ENCODE measurements at places on chromosomes 4 and X.

DNA sequence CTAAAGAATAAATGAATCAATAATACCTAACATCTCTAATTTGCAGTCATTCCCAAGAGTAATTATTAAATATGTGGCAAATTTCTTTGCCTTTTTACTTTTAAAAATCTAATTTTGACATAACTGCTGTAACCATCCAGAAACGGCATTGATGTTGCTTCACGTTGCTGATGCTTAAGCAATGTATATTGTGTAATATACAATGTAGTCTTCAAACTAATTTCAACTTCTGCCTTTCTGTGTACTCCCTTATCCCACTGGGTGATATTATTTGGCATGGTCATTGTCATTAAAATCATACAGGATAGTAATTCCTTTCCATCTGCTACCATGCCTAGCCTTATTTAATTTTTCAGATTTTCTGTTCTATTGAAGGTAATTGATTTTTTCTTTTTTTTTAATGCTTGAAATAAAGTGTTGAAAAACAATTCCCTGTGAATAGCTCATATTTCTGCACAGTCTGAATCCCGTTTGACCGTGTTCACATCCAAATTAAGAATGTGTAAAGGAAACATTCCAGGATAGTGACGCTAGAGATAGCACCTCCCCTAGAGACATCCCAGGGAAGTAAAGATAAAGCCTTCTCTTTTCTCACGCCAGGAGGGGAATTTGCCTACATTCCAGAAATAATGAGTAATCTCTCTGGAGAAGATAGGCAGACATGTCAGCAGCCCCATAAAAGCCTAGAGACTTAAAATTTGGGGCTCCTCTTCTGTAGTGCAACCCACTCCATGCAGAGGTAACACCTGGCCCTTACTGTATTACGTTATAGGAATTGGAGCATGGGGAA lies 8.6 kb downstream of the FAM200B start:
- H3K4me3 ChIP-seq, result no peak overlapping the region
- no peak overlapping the region for H3K27ac ChIP-seq
- DNase-seq, result no peak
- H3K4me1 ChIP-seq, result no peaks in the 10 kb centered on the region

DNA sequence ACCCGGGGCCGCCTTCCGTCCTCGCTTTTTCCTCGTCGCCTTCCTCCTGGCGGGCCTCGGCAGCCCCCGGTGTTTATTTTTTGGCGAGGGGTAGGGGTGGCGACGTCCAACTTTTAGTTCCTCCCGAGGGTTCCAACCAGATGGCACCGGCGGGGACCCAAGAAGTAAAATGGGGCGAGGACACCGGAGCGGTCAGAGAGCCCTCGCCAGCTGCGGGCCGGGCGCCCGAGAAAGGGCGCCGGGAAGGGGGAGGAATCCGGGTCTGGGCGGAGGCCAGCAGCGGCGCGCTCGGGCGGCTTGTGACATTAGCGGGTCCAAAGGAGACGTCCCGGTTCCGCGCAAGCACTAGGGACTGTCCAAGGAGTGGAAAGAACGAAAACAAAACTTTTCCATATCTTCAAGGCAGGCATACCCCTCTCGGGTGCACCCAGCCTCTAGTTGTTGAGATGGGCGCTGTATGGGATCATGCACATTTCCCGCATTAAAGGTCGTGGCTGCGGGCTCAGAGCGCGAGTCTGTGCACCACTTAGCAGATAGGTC lies 691 bp upstream of the USP46 start:
- H3K4me1 ChIP-seq, result peaks cover 6% of the 10 kb centered on the region
- no peaks in the 10 kb centered on the region for H3K27me3 ChIP-seq
- peak; percentile 80 for DNase-seq
- peak overlapping the region; percentile 96 for H3K27ac ChIP-seq

DNA sequence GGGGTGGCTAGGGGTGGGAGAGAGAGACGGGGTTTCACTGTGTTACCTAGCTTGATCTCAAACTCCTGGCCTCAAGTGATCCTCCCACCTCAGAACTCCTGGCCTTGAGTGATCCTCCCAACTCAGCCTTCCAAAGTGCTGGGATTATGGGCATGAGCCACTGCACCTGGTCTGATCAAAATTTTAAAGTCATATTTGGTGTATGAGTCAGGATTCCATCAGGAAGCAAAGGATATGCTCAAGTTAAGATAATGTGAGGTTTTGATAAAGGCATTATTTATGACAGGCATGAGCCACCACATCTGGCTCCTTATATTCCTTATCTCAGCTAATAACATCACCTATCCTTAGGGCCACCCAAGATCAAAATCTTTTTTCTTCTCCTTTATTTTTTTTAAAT lies 182.0 kb downstream of the SLC4A4 start:
- no peaks in the 10 kb centered on the region for H3K4me1 ChIP-seq
- peaks cover 8% of the 10 kb centered on the region for H3K36me3 ChIP-seq
- H3K27me3 ChIP-seq, result no peaks in the 10 kb centered on the region
- DNase-seq, result no peak

DNA sequence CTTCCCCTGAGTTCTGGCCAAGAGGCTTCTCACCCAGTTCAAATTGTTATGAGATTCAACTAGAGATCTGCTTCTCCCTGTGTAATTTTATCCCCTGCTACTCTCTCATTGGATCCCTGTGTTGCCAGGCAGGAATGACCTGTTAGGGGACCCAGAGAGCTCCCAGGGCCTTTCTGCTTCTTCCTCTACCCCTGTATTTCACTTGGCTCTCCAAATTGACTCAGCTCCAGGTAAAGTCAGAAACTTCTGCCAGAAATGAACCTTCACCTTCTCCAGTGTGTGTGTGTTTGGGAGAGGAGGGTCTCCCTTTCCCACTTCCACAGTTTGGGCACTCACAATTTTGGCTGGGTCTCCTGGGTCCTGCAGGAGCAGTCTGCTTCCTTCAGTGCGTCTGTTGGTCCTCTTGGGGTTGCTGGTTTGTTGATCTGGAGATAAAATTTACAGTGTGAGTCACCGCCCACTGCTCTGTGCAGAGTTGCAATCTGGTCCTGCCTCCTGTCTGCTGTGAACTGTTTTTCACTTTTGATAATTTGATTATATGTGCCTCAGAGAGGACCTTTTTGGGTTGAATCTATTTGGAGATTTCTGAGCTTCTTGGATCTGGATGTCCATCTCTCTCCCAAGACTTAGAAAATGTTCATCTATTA lies 112.4 kb upstream of the EDA2R start:
- no peak overlapping the region for H3K27ac ChIP-seq
- no peak overlapping the region for H3K4me3 ChIP-seq
- H3K36me3 ChIP-seq, result no peaks in the 10 kb centered on the region
- DNase-seq, result no peak
- no peaks in the 10 kb centered on the region for H3K27me3 ChIP-seq

DNA sequence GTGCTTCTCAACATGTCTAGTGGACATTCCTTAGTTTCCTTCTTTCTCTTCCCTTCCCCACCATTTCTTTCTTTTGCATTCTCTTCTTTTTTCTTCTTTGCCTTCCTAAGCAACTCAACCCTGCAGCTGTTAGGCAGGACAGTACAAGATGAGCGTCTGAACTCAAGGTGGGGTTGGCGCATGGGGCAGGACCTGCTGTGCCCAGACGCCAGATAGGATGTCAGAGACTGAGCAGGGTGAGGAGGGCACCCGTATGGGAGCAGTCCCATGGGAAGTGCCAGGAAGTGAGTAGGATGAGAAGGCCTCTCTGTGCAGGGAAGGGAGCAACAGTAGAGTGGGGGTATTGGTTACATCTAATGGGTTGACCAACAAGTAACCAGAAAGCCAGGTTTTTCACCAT lies 38.1 kb upstream of the ZNF827 start:
- no peaks in the 10 kb centered on the region for H3K4me1 ChIP-seq
- no peak for DNase-seq
- no peaks in the 10 kb centered on the region for H3K27me3 ChIP-seq
- no peak overlapping the region for H3K27ac ChIP-seq
- H3K36me3 ChIP-seq, result no peaks in the 10 kb centered on the region

DNA sequence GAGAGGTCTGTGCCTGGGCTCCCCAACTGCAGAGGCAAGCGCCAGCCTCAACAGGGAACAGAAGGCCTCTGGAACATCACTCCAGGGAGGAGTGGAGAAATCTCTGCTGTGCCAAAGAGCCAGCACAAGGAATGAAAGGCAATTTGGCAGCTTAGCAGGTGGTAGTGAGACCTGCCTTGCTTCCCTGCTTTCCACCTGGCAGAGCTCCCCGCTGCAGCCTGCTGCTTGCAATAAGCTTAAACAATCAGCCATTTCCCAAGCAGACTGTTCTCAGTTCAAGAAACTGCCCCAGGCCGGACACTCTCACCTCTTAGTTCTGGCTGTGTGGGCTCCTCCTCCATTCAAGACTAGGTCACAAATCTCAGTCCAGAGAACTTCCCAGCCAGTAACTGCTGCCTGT lies 370.6 kb downstream of the MAGEB5 start:
- H3K36me3 ChIP-seq, result no peaks in the 10 kb centered on the region
- no peak overlapping the region for H3K4me3 ChIP-seq
- no peak for DNase-seq
- no peaks in the 10 kb centered on the region for H3K27me3 ChIP-seq
- H3K27ac ChIP-seq, result no peak overlapping the region

DNA sequence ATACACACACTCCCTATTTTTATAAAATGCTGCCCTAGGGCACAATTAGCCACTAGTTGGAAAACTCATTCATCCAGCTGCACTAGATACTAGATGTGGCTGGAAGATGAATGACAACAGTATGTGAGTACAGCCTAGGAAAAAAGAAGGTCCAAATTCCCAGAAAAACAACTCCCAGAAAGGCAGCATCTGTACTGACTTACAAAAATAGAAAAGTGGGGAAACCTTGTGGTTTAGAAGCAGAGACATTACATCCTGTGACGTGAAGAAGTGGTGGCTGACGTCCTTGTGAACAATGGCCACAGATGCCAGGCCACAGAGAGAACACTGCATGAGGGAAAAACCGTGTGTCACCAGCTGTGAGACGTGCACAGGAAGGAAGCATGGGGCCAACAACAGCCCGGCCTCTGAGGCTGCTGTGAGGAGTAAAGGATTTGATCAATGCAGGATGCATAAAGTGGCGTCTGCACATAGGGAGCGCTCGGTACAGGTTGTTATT lies 81.2 kb downstream of the SPRY1 start:
- peak; percentile 56 for DNase-seq
- H3K27me3 ChIP-seq, result no peaks in the 10 kb centered on the region
- peaks cover 30% of the 10 kb centered on the region for H3K4me1 ChIP-seq
